ENCODE measurements at places on chromosomes 12 and 14.

GRCh38 chr12:1994429-1995143 is 9.7 kb downstream of the DCP1B start:
- no peak for DNase-seq

GRCh38 chr12:11412731-11413130 is 17.4 kb upstream of the PRB2 start:
- no peak for DNase-seq

DNA sequence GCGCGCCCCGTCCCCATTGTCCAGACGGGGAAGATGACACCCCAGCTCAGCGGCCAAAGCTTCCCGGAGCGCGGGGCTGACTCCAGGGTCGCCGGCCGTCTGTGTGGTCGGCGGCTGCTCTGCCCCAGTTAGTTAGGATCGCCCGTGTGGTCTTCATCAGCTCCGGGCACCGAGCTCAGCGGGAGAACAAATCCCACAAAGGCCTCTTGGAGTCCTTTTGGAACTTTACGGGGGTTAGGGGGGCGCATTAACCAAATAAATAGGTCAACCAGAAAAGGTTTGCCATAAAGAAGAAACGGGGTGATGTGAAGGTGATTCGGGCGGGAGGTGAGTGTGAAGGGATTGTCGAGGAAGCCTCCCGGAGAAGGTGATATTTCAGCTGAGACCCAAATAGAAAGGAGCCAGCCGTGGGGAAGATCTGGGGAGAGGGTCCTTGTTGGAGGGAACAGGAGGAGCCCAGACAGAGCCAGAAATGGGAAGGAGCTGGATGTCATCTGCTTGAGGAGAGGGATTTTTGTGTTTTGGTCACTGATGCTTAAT is 697 bp downstream of the ATP6V0A2 start:
- no peak for DNase-seq

DNA sequence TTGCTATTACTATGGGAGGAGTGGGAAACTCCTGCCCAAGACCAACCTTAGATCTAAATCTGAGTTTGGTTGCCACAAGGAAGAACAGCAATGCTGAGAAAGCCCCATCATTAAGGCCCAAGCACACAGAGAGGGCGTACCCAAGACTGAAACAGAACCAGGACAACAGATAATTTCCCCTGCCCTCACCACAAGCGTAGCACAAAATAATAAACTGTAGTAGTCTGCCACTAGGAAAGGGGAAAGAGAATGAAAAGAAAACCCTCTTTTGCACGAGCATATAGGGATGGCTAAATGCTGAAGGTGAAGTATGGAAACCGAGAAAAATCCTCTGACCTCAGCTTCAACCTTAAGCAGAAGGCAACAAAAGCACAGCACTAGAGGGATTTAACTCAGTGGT is 76.5 kb upstream of the DHRS4 start:
- no peak for DNase-seq

Data from stimulated activated CD8-positive, alpha-beta memory T cell treated with anti-CD3 and anti-CD28 coated beads, Interleukin-15, amount 100 ng/mL, for 4 hours (primary cell).